ENCODE measurements at places on chromosomes 16 and 17.

DNA sequence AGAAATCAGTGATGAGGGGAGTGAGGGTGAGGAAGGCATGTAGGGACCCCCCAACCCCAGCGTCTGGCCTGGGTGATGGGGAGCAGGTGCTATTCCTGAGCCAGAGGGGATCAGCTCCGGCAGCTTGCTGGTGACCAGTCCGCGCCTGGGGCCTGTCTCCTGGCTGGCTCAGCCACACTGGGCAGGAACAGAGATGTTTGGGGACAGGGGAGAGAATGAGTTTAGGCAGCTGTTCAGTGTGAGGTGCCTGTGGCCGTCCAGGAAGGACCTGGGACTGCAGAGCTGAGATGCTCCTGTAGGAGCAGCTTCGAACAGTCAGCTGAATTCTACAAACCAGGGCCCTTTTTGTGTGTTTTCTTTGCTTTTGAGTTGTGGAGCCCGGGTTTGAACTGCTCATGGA is 23.2 kb upstream of the SPNS2 start:
- no peak for DNase-seq

DNA sequence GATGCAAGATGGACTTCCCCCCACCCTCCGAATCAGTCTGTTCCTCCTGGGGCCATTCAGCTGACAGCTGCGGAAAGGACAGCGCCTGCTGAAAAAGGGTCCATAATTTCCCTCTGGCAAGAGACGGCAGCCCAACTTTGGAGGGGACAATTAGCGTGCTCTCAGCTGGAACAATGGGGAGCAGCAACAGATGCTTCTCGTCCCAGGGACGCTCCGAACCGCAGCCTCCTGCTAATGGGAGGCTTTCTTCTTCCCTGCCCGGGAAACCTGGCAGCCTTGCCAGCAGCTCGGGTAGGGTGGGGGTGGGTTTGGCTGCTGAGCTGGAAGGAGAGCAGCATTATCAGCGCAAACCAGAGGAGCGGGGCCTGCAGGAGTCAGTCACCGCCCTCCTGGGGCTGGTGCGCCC is 500.0 kb upstream of the SALL1 start:
- DNase-seq: no peak

DNA sequence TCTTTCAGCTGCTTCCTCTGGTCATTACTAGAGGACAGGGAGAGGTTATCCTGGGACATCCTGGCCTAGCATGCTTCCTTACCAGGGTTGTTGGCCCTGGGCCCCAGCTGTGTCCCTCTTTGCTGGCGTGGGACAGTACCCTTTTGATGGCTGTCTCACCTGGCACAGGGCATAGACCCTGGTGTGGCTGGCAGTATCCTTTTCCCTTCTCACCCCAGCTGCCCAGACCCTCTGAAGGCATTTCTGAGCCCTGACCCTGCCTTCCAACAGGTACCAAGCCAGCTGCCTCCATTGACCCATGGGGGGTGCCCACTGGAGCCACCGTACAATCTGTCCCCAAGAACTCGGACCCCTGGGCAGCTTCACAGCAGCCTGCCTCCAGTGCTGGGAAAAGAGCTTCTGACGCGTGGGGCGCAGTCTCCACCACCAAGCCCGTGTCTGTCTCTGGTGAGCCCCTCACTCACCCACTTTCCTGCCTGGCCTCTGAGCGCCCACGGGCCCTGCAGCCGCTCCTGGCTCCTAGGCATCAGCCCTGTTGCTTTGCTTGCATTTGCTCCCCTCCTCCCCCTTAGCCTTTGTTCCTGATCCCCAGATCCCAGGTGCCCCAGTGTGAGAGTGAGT is 34.0 kb downstream of the B9D1 start:
- no peak for DNase-seq

GRCh38 chr17:9053406-9053805 is 32.1 kb downstream of the NTN1 start:
- no peak for DNase-seq

- no peak for DNase-seq
Measured at GRCh38 chr17:21368545-21369246, 7.5 kb upstream of the KCNJ12 start.

Measured in NCI-H526 (cell line).